ENCODE measurements at places on chromosomes 4 and X.

DNA sequence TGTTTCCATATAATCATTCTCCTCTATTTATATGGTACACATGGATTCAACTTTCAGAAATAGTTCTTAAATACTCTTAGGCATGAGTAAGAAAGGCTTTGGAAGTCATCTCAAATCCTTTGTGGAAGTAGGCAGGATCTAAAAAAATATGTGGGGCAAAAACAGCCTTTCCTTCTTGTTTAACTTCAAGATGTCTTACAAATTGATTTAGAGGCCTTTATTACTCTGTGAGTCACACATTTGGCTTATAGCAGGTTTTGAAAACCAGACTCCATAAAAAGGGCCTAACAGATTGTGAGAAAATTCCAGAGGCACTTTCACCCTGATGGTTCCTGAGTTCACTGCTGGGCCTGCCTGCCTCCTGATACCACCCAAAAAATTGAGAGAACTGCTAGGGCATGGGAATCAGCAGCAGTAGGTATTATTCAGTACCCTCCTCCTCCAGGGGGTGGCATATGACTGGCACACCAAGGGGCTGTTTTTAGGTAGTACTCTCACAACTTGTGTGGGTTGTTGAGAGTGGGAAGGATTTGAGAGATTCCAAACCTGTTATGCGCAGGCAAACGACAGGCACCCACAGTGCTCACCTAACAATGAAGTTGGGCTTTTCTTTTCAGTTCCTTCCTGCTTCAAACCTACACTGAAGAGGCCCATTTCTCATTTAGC is 162.7 kb upstream of the MBNL3 start:
- peak; percentile 3 for DNase-seq

DNA sequence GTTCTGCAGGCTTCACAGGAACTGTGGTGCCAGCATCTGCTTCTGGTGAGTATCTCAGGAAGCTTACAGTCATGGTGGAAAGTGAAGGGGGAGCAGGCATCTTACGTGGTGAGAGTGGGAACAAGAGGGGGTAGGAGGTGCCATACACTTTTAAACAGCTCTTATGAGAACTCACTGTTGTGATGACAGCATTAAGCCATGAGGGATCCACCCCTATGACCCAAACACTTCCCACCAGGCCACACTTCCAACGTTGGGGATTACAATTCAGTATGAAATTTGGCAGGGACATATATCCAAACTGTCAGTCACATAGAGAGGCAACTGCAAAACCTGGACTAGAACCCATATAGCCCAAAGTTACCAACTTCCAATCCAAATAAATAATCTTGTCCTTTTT is 43.1 kb upstream of the ZCCHC12 start:
- no peak for DNase-seq

GRCh38 chr4:37803348-37803973 is 23.0 kb upstream of the PGM2 start:
- DNase-seq: peak; percentile 30

- peak; percentile 5 for DNase-seq
Measured at GRCh38 chr4:75821966-75822365, 80.3 kb downstream of the PPEF2 start.

- no peak for DNase-seq
Measured at GRCh38 chr4:126446917-126447316, 1132.2 kb downstream of the FAT4 start.

DNA sequence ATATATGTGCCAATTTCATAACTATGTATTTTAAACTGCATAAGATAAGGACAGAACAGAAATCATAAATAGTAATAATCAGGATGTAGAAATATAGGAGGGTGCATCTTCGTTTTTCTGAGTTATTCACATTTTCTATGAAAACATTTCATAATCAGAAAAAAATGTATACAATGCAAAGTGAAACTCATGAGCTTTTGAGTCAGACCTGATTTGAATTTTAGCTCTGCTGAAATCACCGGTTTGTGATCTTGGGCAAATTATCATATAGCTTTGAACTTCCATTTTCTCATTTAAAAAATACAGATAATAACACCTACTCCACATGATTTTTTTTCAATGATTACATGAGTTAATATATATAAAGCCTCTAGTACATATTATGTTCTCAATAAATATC is 106.9 kb downstream of the KDR start:
- DNase-seq: no peak

DNA sequence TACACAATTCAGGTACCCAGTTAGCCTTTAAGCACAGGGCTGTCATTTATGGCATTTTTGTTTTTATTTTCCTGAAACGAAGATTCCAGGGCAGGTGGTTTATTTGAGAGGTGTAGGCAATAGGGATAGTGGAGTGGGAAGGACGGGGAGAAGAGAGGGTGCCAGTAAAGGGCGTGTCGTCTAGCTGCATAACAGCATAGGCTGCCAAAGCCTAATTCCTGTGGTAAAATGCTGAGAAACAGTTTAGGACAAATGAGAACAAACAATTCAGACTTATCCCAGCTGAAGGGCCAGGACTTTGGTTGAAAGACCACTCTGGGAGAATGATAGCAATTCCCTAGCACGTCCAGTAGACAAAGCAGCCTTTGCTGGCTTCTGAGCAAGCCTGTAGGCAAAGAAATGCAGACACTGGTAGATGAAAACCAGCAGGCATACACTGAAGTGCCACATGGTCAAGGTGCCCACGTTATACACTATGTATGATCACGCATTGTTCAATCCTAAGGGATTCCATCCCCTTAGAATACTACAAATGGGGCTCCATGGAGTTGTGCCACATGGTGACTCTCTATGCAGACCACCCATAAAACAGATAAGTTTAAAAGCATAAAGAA is 70.6 kb downstream of the PKD2 start:
- DNase-seq: no peak

- no peak for DNase-seq
Measured at GRCh38 chr4:55864577-55865223, 11.3 kb downstream of the EXOC1 start.

DNA sequence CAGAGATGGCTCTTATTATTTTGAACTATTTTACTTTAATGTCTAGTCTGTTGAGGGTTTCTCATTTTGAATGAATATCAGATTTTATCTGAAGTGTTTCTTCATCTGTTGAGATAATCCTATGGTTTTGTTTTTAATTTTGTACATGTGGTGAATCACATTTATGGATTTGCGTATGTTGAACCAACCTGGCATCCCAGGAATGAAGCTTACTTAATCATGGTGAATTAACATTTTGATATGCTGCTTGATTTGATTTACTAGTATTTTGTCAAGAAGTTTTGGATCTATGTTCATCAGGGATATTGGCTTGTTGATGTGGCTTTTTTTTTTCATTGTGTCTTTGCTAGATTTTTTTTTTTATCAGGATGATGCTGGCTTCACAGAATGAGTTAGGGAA is 2390.9 kb downstream of the PCDH7 start:
- DNase-seq: no peak

DNA sequence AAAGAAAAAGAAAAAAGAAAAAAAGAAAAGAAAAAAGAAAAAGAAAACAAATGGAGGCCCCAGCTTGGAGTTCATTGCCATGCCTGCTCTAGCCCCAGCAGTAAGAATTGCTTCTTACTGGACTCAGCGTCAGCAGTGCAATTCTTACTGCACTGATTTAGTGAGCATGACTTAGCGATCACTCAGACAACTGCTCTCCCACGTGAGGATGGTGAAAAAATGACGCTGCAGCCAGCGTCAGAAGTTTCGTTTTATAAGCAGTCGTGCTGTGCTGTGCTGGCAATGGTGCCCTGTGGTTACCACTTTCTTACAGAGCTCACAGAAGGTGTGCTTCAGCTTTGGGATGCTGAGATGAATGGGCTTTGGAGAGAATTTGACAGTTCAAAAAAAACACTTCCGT is 68.3 kb upstream of the DDX3X start:
- peak; percentile 51 for DNase-seq

DNA sequence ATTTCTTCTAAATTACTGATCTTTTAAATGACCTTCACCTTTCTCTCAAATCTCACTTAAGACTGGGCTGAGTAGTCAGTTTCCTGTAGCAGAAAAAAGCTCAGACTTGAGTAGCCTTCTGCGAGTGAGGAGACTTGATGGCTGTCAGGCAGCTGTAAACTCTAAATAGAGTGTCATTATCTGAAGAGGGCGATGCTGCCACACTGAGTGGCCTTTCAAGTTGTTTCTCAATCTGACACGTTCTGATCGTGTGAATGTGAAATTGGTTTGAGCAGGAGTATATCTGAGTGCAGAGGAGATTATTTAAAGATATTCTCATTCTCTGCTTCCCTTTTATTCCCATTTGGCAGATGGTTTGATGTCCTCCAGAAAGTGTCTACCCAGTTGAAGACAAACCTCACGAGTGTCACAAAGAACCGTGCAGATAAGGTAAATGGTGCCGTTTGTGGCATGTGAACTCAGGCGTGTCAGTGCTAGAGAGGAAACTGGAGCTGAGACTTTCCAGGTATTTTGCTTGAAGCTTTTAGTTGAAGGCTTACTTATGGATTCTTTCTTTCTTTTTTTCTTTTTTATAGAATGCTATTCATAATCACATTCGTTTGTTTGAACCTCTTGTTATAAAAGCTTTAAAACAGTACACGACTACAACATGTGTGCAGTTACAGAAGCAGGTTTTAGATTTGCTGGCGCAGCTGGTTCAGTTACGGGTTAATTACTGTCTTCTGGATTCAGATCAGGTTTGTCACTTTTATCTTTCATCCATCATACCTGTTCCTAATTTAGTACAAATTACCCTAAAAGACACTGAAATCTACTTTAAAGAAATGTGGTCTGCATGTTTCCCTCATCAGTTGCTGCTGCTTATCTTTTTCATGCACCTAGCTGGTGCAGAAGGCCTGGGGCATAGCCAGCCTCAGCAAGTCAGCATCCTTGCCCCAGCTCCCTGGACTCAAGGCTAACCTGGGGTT is 74.3 kb upstream of the MSANTD1 start:
- no peak for DNase-seq

DNA sequence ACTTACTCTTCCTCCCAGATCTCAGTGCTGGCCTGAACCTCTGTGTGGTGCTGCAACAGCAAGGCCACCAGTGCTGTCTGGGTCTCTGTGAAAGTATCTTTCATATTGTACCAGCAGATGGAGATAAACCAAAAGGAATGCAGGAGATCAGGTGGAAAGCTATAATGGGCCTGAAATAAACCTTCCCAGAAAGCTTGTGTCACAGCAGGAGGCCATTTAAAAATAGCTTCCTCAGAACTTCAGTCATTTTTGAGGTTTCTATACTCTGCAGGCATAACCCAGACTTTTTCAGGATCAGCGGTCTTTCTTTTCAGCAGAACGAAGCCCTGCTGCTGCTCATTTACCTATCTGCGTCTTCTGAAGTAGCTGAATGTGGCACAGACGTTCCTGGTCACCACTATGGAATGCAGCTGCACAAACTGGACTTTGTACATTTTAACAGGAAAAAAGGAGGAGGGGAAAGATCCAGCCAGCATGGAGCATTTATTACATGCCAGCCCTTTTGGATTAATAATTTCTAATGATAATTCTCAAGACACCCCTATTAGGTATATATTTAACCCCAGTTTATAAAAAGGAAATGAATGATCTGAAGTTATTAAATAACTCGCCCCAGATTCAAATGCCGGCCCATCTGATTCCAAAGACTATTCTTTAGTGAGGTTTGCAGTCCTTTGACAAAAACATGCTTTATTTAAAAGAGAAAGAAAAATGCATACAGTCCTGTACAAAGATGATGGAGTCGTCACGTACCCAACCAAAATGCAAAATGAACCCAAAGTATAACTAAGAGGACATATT is 119.7 kb downstream of the NFKB1 start:
- peak; percentile 43 for DNase-seq

GRCh38 chrX:41556958-41557357 is 109.8 kb downstream of the NYX start:
- no peak for DNase-seq
